AG08395 (cell line): ENCODE measurements at places on chromosomes 4 and X.

GRCh38 chrX:124415115-124415800, 68.9 kb downstream of the SH2D1A start:
- DNase-seq: no peak

DNA sequence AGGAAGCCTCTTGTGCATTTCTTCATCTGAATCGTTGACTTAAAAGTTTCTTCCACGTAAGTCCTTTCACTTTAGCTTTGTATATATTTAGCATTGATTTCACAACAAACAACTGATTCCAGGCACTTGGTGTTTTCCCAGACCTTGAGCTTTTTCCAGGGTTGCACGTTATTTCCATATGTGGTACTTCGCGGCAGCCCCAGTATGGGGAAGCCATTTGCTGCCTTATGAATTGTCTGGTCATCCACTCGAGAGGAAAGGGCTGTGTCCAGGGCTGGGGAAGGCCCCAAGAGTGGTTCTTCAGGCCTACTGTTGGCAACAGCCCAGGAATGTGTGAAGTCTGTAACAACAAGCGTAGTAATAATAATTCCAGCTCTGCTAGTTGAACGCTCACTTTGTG, 2.8 kb upstream of the TLR8 start:
- DNase-seq: peak; percentile 24

- no peak for DNase-seq
These were observed 3.9 kb upstream of the SULT1B1 start for GRCh38 chr4:69764311-69764710.

DNA sequence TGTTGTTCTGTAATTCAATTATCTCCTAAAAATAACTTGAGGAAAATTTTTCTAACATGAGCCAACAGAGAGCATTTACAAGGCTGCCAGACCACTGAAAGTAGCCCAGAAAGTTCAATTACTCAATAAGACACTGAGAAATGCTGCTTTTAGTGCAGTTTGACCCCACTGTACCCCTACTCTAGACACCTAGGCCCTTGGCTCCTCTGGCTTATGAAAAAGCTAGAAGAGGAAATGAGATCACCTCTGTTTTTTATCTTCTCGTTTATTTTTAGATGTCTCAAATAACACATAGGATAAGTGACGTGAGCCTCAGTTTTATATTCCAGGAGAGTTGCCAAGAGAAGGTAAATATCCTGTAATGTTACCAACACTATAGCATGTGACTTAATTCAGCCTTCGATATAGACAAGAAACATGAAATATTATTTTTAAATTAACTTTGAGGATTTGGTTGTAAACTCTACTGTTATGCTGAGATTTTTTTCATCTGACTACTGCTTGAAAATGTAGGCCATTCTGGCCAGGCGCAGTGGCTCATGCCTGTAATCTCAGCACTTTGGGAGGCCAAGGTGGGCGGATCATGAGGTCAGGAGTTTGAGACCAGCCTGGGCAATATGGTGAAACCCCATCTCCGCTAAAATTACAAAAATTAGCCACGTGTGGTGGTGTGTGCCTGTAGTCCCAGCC, 24.4 kb downstream of the TNIP3 start:
- DNase-seq: peak; percentile 29

GRCh38 chr4:57039345-57039744, 60.6 kb downstream of the POLR2B start:
- no peak for DNase-seq

GRCh38 chrX:34341258-34341657, 209.1 kb upstream of the FAM47A start:
- no peak for DNase-seq

- DNase-seq: no peak
These were observed 203.1 kb downstream of the SLC7A11 start for GRCh38 chr4:138039010-138039409.

DNA sequence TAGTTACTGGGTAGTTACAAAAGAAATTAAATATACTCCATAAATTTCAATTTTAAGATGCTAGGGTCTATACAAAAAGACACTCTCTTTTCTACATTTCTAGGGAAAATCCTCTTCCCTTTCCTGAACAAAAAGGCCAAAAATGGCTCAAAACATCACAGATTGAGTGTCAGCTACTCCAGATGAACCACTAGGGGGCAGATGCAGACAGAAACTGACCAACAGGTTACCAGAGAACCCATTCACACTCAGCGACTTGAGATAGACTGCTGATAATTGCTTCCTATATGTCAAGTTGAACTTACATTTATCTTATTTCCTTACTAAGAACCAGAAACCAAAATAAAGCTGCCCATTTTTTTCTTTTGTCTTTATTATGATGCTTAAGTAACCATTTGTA, 83.4 kb upstream of the MID1IP1 start:
- peak; percentile 19 for DNase-seq

GRCh38 chrX:84188320-84188834, 378 bp upstream of the RPS6KA6 start:
- DNase-seq: peak; percentile 54

GRCh38 chr4:123603165-123603564, 206.6 kb downstream of the SPRY1 start:
- DNase-seq: no peak

DNA sequence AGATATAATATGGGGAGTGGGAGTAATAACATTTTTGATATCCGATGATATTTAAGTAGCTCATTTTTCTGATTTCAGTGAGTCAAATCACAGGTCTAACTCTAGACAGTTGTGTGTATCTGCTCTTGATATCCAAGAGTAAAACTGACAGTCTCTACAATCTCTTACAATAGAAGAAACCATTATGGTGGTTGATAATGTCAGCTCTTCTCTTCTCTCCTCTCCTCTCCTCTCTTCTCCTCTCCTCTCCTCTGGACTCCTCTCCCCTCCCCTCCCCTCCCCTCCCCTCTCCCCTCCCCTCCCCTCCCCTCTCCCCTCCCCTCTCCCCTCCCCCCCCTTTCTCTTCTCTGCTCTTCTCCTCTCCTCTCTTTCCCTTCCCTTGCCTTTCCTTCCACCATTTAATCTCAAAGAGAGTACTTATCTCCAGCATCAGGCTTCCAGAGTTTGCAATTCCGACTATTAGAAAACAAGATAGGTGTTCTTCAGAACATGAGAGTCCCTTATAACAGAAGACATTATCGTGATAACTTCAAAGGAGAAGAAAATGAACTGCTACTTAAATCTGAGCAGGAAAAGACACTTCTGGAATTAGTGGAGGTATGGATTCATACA, 6.2 kb downstream of the TDO2 start:
- DNase-seq: no peak

- no peak for DNase-seq
These were observed 28.3 kb upstream of the PGRMC2 start for GRCh38 chr4:128315756-128316520.

- no peak for DNase-seq
These were observed 11.8 kb downstream of the AKAP4 start for GRCh38 chrX:50188859-50189600.

- DNase-seq: peak; percentile 7
These were observed 35.8 kb downstream of the GPR82 start for GRCh38 chrX:41759817-41760216.

DNA sequence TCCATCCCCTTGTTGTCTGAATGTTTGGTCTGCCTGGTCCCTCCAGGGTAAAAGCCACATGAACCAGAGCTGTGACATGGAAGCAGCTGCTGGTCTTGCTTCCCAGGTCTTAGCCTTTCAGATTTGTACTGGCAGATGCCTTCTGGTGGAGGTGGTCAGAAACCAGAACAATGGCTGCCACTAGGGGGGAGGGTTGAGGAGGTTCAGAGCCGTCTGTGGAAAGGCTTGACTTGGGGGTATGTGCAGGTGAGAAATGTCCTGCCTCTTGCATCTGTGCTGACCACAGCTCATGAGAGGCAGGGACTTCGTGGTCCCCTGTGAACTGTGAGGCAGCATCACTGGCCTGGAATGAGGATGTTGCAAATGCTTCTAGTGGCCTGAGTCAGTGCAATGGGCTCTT, 144.2 kb upstream of the WDR1 start:
- DNase-seq: peak; percentile 20

GRCh38 chr4:157075811-157076577, at the start of gene GLRB:
Gene GLRB, plus strand, starts transcription at chr4:157076150. Its CDS starts 1,875 bp downstream, at chr4:157078025.
- peak; percentile 65 for DNase-seq

DNA sequence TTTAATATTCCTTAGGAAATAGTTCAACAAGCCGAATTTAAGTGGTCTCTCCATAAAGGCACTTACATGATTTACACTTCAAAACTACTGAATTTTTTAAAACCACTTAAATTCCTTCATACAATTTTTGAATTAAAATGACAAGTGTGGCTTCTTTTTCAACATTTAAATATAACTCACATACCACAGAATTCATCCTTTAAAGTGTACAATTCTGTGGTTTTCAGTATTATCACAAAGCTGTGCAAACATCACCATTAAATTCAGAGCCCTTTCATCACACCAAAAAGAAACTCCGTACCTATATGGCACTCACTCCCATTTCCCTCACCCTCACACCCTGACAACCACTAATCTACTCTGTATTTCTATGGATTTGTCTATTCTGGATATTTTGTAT, 200.9 kb upstream of the MAB21L2 start:
- no peak for DNase-seq

GRCh38 chrX:77893713-77894112, 1.5 kb downstream of the MAGT1 start:
- DNase-seq: no peak
